ENCODE measurements at places on chromosomes 6 and 20. TPM values are rescaled to one million over a fixed set of nuclear protein-coding genes. Genes with fewer than 3 reads are reported as not detected.

- peak; percentile 59 for DNase-seq
Measured at GRCh38 chr20:62367136-62367632, at the start of gene LAMA5. LAMA5 (minus strand) TSS chr20:62367312; CDS start chr20:62367245, 67 bp downstream.

GRCh38 chr20:40891351-40891750, 137.3 kb upstream of the TOP1 start:
- DNase-seq = no peak

- DNase-seq = no peak
Measured at GRCh38 chr6:3648724-3649123, 102.8 kb downstream of the PXDC1 start.

GRCh38 chr20:38844963-38845362, 39.5 kb downstream of the PPP1R16B start:
- DNase-seq = no peak

GRCh38 chr6:107275330-107275865, 160.1 kb upstream of the BEND3 start:
- no peak for DNase-seq

DNA sequence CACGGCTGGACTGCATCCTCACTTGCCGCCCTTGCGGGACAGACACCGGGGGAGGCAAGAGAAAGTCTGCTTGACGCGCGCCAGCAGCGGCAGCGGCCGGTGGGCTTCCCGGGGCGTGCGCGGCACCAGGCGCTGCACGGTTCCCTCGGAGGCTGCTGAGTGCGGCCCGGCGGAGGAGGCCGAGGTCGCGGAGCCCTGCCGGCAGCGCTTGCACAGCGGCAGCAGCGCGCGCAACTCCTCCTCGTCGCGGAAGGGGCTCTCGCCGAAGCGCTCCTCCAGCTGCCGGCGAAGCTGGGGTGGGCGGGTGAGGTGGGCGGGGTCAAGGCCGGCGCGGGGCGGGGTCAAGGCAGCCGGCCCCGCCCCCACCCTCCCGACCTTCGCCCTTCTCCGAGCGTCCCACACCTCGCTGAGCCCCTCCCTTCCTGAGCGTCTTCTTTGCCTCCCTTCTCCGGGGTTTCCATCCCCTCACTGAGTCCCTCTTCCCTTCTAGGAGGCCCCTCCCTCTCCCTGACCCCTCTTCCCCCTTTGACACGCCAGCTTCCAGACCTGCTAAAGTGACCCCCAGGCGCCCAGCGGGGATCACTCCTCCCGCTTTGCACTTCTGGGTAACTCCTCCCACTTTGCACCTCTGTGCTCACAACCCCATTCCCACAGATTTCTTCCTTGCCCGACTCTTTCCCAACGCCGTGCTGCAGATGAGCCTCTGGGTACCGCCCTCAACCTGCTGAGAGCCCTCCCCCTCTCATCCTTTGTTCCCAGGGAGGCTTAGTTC, 8.8 kb downstream of the DUSP15 start:
- DNase-seq = peak; percentile 83

- DNase-seq = no peak
Measured at GRCh38 chr6:143115728-143116127, 55.0 kb downstream of the AIG1 start.

DNA sequence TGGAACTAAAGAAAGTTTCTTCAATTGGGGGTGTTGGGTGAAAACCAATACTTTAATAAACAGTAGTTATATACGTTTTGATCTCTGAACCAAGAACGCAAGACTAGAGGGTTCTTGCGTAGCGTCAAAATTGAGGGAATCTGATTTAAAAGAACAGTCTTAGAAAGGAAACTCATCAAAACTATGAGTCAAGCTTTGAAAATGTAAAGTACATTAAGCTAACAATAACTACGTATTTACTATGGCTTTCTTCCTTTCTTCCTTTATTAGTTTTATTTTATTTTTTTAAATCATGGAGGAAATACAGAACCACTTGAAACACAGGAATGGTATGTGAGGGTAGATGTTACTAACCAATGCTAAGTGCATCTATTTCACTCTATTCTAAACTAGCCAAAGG, 287.0 kb upstream of the RSPO3 start:
- DNase-seq = no peak

DNA sequence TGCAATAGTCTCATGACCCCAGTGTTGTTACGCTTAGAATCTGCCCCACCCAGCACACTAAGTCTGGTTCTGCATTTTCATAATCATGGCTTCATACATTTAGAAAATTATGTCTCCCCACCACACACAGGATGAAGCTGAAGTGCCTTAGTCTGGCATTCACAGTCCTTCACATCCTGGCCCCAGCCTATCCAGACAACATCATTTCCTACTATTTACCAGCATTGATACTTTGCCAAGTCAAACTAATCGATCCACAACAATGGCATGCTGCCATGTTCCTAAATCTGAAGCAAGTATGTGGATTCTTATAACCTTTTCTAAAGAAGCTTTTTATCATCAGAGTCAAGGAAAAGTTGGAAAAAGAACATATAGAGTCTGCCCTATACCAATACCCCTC, 132.4 kb upstream of the FBXL4 start:
- no peak for DNase-seq

DNA sequence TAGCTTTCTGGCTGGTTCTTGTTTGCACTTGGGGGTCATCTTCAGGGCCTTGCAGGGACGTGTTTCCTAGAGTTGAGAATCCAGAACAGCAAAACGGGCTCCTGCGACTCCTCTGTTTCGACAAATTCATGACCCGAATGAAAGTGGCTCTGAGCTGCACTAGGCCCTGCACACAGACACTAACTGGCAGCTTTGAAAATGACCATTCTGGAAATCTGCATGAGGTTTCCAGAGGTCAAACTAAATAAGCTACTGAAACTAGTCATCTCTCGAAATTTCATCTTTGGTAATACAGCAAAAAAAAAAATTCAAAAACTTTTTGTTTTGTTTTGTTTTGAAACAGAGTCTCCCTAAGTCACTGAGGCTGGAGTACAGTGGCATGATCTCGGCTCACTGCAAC, 15.5 kb upstream of the BMP7 start:
- no peak for DNase-seq

GRCh38 chr6:152094992-152095592, 287.6 kb downstream of the ESR1 start:
- DNase-seq = peak; percentile 63

DNA sequence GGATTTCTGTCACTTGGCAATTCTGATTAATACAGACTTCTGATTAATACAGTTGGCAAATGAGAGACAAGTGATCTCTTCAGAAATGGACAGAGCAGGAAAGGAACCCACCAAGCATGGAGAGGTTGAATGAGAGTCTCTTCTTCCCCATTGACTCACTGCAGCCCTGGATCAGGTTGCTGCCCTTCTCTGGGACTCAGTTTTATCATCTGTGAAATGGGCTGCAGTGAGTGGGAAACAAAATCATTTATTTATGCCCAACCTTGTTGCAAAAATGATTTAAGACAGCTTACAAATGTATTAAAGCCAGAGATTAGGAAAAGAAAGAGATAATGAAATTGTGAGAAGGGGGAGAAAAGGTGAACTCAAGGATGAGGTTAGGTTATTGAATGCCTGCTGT, 20.8 kb upstream of the RSPO4 start:
- DNase-seq = no peak

DNA sequence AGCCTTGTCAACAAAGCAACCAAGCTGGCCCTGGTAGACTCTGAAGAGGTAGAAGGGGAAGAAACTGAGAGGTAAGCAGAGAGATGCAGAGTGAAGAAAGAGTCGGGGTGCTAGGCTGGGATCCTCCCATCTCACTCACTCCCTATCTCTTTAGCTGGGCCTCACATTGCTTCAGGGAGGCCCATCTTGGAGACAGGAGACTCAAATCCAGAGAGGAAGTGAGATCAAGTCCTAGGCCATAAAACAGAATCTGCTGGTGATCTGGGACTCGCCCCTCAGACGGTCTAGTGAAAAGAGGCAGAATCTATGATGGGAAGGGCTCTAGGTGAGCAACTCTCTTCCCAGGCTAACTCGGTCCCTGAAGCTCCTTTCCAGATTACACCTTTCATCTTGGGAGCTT, 659 bp upstream of the GUCA1B start:
- no peak for DNase-seq

GRCh38 chr6:19998541-19998940, 161.4 kb downstream of the ID4 start:
- no peak for DNase-seq

DNA sequence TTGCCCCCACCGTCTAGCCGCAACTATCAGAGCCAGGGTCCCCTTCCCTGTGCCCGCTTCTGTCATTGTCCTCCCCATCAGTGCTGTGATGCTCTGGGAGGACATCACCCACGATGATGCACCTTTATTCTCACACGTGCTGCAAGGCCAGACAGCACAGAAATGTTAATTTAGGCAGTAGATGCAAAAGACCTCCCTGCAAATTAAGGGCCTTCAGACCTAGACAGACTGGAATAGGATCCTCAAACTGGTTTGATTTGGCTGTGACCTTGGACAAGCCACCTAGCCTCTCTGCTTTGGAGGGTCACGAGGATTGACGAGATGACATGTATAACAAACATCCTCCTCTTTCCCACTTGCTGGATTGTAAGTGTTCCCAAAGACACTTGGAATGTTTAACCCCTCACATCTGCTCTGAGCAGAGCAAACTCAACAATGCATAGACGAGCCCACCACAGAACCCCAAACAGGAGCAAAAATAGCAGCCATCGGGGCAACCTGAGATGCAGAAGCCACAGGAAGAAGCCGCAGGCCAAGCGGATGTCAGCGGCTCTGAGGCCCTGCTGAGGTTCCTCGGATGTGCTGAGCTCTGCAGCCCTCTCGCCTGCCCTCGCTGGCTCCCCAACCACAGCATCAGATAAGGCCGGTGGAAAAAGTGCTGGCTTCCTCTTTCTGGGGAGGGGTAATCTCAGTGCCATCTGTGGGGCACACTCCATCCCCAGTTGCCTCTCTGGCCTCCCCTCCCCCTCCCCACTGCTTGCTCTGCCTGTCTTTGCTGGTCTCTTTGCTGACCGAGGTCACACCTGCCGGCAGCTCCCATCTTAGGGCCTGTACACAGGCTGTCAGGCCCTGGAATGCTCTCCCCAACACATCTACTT, 35.3 kb downstream of the TOX2 start:
- peak; percentile 51 for DNase-seq

DNA sequence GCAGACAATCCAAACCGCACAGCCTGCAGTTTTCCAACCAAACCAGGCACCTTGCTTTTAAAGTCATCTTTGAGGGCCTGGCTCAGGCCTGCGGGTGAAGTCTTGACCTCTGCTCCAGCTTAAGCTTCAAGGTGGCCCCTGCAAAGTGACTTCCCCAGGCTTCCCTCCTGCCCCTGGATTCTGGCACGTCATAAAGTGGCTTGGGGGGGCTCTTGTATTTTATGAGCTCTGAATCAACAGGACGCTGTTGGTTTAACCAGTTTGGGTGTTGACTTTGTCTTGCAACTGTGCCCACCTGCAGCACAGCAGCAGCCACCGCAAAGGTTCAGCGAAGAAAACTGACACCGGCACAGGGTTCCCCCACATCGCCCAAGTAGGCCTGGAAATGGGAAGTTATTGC, 81.2 kb downstream of the NFATC2 start:
- DNase-seq = no peak

- DNase-seq = no peak
Measured at GRCh38 chr6:37138856-37139229, 31.1 kb upstream of the PIM1 start.

- DNase-seq = no peak
Measured at GRCh38 chr6:169263836-169264608, 10.4 kb upstream of the THBS2 start.

The ZBTB24 gene
- total RNA-seq = 5.2 TPM

The ARMC2 gene
- 3.6 TPM for total RNA-seq

The RCAN2 gene
- total RNA-seq = 2.2 TPM

The AVP gene
- total RNA-seq = 0.18 TPM

The SEMG1 gene
- not detected for total RNA-seq

The PSORS1C1 gene
- 1.3 TPM for total RNA-seq

The SIM1 gene
- 2.4 TPM for total RNA-seq

The ID4 gene
- total RNA-seq = 4.6 TPM
